ENCODE measurements at places on chromosomes 16 and 17. TPM values are rescaled to one million over a fixed set of nuclear protein-coding genes. Genes with fewer than 3 reads are reported as not detected.

DNA sequence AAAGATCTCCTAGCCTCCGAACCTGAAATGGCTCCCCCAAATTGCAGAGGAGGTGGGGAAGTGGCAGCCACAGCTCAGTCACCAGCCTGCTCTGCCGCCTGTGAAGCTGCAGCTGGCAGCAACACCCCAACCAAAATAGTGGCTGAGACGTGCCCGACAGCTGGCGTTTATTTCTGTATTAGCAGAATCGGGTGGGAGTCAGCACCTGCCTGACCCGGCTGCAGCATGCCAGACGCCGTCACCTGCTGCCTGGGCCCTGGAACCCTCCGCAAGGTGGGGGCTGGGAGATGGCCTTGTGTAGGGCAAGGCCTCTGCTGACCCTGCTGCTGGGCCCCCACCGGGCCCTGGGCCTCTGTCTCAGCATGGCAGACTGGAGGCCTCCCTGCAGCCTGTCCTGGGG lies 17.5 kb upstream of the PABPN1L start:
- no peak overlapping the region for H3K27ac ChIP-seq
- DNase-seq, result no peak
- peaks cover 6% of the 10 kb centered on the region for H3K4me1 ChIP-seq
- no peaks in the 10 kb centered on the region for H3K27me3 ChIP-seq

DNA sequence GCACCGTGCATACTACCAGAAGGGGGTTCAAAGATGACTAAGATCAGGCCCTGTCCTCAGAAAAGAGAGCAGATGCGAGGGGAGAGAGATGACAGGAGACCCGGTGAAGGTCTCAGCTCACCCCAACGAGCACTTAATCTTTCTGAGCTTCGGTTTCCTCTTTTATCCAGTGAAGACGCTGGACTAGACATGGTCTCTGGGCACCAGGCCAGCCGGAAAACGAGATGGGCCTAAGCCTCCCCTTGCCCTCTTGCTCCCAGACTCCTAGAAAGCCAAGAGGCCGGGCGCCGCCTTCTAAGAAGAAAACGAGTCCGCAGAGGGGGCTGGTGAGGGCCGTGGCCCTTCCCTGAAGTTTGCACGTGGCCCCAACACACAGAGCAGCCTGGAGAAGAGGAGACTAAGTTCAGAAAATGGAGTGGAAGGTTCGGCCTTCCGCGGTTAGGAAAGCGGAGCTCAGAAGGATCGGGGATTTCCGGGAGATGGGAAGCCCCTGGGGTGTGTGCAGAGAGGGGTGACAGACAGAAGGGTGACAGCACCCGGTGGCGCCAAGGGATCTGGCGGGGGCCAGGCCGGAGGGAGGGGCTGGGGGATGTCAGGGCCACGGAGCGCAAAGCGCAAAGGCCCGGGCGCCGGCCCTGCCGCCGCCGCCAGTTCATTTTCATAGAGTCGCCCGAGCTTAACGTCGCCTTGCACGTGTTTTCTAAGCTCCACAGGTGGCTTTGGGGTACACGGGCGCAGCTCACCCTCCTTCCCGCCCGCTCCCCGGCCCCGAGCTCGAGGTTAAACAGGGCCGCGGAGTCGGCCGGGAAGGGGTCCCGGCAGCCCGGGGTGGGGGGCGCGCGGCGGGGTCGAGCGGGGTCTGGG lies 42.1 kb upstream of the BHLHA9 start:
- DNase-seq, result no peak
- peaks cover 1% of the 10 kb centered on the region for H3K36me3 ChIP-seq
- H3K27me3 ChIP-seq, result peaks cover 50% of the 10 kb centered on the region
- H3K27ac ChIP-seq, result peak overlapping the region; percentile 70
- peaks cover 12% of the 10 kb centered on the region for H3K4me1 ChIP-seq

- H3K27ac ChIP-seq, result no peak overlapping the region
- H3K4me3 ChIP-seq, result no peak overlapping the region
- H3K4me1 ChIP-seq, result no peaks in the 10 kb centered on the region
- DNase-seq, result no peak
These were observed 130.5 kb downstream of the NPIPB5 start for GRCh38 chr16:22641131-22641628.

- H3K4me3 ChIP-seq, result no peak overlapping the region
- no peak for DNase-seq
- H3K4me1 ChIP-seq, result peaks cover 4% of the 10 kb centered on the region
- H3K27ac ChIP-seq, result no peak overlapping the region
These were observed 4.7 kb downstream of the FAM20A start for GRCh38 chr17:68596411-68596945.

IRF8 gene
- total RNA-seq, result 166 TPM
